Neural progenitor cell (in vitro differentiated cells): ENCODE measurements at places on chromosomes 3 and 15.
A peak's percentile ranks its signal among the peaks of the same experiment; 100 is the strongest.

- no peak for DNase-seq
Observed at GRCh38 chr3:183823963-183824362, 1.4 kb downstream of the MAP6D1 start.

DNA sequence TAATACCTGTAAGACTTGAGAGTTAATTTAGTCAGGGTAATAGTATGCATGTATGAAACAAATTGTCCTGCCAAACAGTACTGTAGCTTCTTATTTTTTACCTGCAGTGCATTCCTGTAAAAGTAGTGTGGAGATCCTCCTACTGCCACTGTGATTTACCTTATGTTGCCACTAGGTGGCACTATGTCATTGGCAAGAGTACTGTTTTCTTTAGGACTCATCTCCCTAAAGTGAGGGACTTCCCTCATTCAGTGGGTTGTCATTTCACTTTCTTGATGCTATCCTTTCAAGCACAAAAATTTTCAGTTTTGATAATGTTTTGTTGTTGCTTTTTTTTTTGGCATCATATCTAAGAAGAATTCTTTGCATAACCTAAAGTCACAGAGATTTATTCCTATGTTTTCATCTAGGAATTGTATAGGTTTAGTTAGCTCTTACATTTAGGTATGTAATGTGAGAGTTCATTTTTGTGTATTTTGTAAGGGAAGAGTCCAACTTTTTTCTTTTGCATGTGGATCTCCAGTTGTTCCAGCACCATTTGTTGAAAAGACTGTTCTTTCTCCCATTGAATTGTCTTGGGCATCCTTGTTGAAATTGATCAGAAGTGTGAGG, 105.7 kb downstream of the AKAP13 start:
- DNase-seq, result peak; percentile 80

DNA sequence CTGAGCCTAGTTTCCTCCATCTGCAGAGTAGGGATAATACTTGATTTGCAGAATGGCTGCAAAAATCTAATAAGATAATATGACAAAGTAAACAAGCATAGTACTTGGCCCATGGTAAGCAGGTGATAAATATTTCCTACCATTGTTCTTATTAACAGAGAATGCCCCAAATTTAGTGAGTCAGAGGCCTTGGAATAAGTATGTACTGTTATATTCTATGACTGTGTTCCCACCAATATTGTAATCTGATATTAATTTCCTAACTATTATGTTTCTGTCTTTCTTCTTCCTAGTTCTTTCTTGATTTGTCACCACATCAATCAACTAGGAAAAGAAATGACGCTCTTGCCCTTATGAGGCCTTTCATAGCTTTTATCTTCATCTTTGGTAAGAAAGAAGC, 178.4 kb upstream of the SLC2A2 start:
- DNase-seq, result no peak

GRCh38 chr3:69746119-69746518, 6.9 kb downstream of the MITF start:
- DNase-seq, result no peak

- DNase-seq, result no peak
Observed at GRCh38 chr3:63937661-63938651, 25.8 kb upstream of the SCAANT1 start.

DNA sequence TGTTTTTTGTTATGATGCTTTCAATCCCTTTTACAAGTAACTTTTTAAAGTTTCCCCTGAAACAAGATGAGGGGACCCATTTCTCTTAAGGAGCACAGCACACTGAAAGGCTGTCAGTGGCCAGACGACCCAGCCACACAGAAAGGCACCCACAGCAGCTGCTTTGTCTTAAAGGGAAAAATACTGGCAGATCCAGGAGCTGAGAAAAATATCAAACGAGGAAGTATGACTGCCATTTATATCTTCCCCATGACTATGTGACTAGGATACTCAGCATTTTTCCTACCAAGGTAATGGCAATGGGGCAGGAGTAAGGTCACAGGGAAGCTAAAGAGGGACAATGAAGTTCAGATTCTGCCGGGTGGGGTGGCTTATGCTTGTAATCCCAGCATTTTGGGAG, 15.9 kb downstream of the ABCC5 start:
- DNase-seq, result no peak

DNA sequence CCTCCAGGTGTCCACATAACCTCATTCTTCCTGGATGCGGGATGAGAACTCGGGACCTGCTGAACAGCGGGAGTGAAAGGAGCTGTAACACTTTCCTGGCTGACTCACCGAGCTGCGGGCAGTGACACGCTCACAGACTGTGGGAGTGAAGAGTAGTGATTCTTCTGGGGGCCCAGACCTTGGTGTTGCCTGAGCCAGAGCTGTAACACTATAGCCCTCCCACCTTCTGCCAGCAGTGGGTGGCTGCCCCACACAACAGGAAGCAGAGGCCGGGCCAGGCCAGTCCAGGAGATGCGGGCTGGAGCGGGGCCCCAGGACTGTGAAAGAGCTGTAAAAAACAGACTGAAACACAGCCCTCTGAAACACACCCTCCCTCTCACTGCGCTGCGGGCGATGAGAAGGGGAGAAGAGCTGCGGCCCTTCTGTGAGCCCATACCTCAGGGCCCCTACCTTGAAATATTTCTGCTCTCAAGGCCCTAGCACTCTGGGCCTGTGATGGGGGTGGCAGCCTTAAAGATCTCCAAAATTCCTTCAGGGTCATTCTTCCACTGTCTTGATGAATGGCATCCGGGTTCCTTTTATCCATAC, 464.0 kb upstream of the CCDC54 start:
- peak; percentile 33 for DNase-seq

DNA sequence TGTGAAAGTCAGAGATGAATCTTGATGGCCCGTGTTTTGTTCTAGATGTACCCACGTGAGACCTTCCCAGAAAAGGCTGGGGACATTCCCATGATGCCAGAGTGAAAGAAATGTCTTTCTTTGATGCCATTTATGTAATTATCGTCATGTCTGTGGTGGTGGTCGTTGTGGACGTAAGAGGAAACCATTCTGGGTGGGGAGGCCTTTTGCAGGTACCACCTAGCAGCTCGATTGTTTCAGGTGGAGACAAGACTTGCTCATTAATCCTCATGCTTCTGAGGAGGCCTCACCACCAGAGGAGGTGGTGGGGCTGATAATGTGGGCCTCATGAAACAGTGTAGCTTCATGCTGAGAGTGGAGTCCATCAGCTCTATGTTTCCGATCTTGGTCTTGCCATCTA, 58.1 kb upstream of the USP3 start:
- no peak for DNase-seq

GRCh38 chr3:172259111-172259541, 189.1 kb downstream of the GHSR start:
- no peak for DNase-seq

DNA sequence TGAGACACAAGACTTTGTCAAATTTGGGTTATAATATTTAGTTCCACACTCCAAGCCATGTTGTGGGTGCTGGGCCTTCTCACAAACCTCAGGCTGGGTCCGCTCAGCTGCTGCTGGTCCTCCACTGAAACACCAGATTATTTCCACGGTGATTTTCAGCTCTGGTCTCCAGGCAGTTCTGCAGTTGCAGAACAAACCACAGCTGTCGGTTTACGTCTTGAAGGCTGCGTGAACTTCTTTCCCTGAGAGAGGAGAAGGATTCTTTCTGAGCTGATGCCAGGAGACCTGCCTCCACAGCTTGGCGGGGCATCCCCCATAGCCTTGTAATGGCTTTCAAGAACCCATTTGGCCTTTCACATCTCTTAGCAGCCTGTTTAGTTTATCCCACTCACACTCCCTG, 16.2 kb downstream of the GALNT15 start:
- no peak for DNase-seq

DNA sequence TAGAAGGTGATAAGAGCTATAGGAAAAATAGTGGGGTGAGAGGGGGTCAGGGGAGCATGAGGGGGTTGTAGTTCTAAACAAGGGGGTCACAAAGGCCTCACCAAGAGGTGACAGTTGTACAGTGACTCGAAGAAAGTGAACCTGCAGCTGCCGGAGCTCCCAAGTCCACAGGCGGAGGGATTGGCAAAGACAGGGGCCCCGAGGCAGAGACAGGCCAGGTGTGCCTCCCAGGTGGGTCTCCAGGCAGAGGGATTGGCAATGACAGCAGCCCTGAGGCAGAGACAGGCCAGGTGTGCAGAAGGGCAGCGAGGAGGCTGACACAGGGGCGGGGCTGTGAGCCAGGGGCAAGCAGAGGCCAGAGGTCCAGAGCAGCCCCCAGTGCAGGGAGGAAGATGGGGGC, 63.7 kb downstream of the DNAJB8 start:
- DNase-seq, result no peak

- DNase-seq, result no peak
Observed at GRCh38 chr3:69255928-69256327, 130.0 kb downstream of the FRMD4B start.

DNA sequence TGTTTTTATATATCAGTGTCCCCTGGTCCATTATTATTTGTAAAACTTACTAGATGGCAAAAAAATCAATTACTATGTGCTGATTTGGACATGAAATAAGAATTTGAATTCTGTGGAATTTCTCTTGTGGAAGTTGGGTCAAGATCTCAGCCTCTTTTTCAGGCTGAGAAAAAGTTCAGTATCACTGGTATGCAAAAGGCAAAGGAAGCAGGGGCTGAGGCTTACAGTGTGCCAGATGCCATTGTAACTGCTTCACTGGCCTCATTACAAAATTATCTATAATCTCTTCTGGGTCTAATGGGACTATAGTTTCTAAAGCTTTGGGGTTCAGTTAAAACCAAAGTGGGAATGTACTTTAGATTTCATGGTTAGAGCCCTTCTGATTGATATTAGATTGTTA, 125.9 kb upstream of the SLC7A14 start:
- DNase-seq, result no peak

DNA sequence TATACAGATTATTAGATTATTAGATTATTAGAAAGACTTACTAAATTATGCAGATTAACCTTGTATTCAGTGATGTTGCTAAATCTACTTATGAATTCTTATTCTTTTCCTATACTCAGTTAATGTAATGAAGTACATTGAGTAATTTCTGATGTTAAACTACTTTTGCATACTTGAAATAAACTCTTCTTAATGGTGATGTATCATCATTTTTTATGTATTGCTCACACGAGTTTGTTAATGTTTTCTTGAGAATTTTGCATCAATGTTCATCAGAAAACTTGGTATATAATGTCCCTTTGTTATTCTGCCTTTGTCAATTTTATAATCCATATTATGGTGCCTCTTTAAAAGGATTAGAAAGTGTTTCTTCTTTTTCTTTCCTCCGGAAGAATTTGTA, 163.2 kb upstream of the COL8A1 start:
- DNase-seq, result no peak

GRCh38 chr15:83413054-83413719, 34.0 kb upstream of the SH3GL3 start:
- DNase-seq, result no peak

DNA sequence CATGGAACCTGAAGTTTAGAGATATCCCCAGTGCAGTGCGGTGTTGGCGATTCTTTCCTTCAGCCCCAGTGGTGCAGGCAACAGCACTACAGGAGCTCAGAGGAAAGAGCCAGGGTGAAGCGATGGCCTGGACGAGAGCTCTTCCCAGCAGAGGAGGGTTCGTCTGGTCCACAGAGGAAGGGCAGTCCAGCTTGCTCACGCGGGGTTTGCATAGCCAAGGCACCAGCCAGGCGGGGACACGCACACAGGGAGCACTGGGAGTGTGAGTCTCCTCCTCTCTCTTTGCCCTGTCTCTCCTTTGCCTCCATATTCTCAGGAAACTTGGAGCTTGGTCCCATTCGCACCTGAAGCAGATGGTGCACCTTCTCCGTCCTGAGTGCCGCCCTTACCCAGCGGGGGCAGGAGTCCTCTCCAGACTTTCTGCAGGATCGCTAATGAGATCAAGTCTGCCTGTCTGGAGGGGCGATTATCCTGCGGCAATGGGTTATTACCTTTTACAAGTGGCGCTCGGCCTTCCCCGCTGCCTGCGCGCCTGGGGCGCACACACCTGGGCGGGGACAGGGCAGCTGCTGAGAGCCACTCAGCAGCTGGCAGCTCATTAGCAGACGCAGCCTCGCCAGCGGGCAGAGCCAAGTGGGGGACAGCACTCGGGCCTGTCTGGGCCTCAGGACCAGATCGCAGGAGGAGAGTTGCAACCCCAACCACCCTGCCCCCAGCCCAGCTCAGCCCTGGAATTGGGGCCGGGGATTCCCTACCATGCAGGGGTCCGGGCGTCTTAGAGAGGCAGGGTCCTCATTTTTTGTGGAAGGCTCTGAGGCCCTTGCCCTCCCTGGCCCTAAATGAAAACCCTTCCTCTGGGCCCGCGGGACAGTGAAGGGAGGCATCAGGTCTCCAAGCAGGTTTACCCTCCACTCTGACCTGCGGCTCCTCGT, 119.0 kb upstream of the MEF2A start:
- no peak for DNase-seq

DNA sequence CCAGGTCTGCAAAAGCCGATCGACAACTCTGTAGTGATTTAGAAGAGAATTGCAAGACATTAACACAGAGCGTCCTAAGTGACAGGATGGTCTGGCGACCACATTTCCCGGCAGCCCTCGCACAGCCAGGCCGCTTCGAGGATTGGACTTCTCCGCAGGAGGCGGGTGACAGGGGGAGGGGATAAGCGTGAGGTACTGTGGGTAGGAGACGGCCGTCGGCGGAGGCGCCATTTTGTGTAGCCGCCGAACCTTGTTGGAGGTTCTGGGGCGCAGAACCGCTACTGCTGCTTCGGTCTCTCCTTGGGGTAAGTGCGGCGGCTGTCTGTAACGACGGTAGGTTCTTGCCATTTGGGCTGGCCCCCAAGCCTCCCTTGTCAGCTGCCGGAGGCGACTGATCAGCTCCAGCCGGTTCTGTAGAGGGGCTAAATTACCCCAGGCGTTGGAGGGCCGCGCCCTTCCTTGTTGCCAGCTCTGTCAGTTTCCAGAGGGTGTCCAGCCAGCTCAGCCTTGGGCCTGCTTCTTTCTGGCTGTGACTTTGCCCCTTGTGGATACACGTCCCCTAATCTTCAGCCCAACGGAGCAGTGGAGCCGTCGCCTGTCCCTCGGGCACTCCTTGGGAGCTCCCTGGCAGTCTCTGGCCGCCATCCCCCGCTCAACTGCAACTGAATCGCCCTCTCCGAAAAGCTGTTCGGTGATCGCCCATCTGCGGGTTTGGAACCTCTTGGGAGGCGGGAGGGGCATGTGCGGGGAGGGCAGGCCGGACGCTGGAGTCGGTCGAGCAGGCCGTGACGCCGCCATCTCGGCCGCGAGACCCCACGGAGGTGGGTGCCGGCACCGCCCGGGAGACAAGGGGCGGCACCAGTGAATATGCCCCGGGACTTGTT, at the start of gene RBM5:
RBM5 (plus strand) TSS at position 195 of the 884 bp plus-strand sequence. CDS start 1,516 bp downstream, outside the sequence.
- peak; percentile 92 for DNase-seq
